Cardiac muscle cell (in vitro differentiated cells and primary cell): ENCODE measurements at places on chromosomes 2 and 18. TPM values are rescaled to one million over a fixed set of nuclear protein-coding genes. Genes with fewer than 3 reads are reported as not detected.

GRCh38 chr2:207356567-207356966 is 173.2 kb upstream of the CREB1 start:
- no peak for DNase-seq

The PLEKHA3 gene
- 8.9 and 9.6 TPM in 2 replicates for total RNA-seq

- peak; percentile 39 for DNase-seq
Observed at GRCh38 chr2:217551252-217551899, 451.4 kb downstream of the TNS1 start.

The SOS1 gene
- total RNA-seq: 18.7 and 31.6 TPM in 2 replicates

GRCh38 chr2:164110515-164110914 is 374.7 kb upstream of the FIGN start:
- DNase-seq: no peak

The GALNT5 gene
- 2.0 and 2.4 TPM in 2 replicates for total RNA-seq

The ADGRF3 gene
- 0.11 and 0.12 TPM in 2 replicates for total RNA-seq

The SERPINB2 gene
- not detected in 2 replicates for total RNA-seq

GRCh38 chr2:26414311-26414710 is 12.6 kb downstream of the DRC1 start:
- no peak for DNase-seq

GRCh38 chr2:133755480-133756300 is 187.4 kb upstream of the NCKAP5 start:
- no peak for DNase-seq

DNA sequence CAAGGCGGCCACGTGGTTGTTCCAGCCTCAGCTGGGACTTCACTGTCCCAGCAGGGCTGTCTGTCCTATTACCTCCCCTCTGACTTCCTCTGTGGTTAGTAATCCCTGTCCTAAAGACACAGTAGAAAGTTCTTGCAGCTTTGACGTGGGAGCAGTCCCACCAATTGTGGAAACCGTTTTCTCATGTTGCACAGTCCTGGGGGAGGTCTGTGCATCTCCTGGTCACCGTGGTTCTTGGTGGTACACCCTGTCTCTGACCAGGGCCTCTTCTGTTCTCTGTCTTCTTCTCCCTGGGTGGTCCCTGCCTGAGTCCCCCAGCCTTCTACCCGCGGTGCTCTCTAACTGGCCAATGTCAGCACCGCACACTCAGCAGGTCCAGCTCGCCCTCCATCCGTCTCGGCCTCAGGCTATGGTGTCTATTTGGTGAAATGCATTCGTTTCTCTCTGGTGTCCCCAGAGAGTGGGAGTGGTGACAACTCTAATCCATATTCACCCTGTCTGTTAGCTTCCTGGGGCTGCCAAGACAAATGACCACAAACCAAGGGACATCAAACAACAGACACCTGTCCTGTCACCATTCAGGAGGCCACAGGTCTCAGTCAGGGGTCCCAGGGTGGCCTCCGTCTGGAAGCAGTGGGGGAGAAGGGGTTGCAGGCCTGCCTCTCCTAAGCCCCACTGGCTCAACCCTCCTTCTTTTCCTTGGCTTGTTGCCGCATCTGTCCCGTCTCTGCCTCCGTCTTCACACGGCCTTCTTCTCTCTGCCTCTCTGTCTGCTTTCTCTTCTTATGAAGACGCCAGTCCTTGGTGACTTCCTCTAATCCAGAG is 99.8 kb downstream of the SH3BP4 start:
- no peak for DNase-seq

The RNASEH1 gene
- 24.3 and 24.5 TPM in 2 replicates for total RNA-seq

The FOXD4L1 gene
- total RNA-seq: 0.81 and 1.2 TPM in 2 replicates

DNA sequence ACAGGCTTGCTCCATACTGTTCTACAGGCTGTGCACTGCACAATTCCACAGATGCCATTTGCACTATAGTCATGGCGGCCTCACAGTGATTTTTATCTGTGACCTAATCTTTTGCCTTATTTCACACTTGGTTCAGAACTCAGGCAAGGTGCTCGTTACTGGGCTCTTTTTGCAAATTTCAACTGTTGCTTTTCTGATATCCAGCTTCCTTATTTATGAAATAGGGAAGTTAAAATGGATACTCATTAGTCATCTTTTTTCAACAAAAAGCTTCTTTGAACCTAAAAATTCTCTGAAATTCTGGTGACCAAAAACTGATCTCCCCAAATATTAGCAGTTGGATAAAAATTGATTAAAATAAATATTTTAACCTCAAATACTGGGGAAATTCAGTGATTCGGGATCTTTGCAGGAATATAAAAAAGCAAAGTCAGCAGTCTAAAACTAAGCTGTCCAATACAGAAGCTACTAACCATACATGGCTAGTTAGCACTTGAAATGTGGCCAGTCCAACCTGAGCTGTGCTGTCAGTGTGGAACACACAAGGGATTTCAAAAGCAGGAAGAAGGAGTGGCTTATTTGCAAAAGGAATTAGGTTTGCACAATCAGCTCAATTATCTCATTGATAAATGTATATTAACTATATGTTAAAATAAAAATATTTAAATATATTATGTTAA is 134.4 kb downstream of the COL4A4 start:
- peak; percentile 4 for DNase-seq

The TCF23 gene
- not detected in 2 replicates for total RNA-seq

- no peak for DNase-seq
Observed at GRCh38 chr2:133072837-133073694, 403.1 kb upstream of the LYPD1 start.

DNA sequence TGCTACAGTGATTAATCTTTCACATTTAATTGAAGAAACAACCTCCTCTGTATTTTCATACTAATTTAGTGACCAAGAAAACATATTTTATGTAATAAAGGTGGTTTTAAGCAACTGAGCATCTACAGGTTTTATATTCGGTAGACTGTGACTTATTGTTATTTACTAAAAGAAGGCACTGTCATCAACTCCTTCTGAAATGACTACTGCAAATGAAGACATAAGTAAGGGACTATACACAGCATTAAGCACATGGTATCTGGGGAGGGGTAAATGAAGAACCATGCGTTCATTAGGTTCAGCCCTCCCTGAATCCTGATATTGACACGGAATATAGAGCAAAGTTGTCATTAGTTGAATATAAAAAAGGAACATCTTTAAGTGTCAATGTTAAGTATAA is 4.3 kb downstream of the CDH20 start:
- no peak for DNase-seq

The ITM2C gene
- total RNA-seq: 389 and 411 TPM in 2 replicates

The PROM2 gene
- total RNA-seq: 2.6 and 16.0 TPM in 2 replicates

The MYOM1 gene
- total RNA-seq: 209 and 219 TPM in 2 replicates

DNA sequence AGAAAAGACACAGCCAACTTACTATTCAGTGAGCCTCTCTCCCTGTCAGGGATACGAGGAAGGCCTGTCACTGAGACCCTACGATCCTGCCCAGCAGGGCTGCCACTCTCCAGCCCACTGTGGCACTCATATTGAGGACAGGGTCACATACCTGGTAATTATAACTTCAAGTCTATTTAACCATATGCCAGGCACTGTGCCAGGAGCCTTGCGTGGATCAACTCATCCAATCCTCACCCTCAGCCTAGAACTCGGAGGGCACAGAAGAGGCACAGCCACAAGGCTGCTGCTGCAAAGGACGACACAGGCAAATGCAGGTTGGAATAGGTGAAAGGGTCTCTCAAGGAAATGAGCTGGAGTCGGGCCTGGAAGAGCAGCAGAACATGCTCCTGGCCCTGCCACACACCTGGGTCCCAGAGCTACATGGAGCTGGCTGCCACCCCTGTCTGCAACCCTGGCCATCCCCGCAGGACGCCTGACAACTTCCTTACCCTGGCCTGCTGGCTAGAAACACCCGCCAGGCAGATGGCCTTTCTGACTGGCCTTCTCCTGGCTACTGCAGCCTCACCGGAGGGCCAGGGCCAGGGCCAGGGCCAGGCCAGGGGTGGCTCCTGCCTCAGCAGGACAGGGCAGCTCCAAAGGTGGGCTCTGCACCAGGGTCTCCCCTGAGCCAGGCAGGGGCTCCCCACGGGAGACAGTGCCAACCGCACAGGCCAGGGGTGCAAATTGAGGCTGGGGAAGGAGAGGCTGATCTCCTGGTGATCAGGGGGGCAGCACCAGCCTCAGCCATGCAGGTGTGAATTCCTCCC is 32.1 kb upstream of the SLC66A3 start:
- no peak for DNase-seq

The NOL4 gene
- 0.48 and 1.1 TPM in 2 replicates for total RNA-seq

DNA sequence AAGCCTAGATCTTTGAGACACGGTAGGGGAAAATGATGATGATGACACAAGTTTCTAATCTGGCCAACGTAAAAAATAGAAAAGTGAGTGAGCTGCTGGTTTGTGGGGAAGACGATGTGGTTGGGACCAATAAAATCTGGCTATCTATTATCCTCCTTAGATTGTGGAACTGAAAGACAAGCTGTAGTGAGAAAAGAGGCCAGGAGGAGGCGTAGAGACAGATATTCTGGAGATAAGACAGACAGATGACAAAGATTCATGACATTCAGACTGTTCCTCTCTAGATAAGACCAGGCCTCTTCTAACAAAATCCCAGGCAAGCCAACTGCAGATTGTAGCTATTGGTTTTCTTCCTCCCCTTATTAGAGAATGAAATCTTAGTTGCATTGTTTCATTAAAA is 376.3 kb upstream of the UBE2E3 start:
- no peak for DNase-seq

DNA sequence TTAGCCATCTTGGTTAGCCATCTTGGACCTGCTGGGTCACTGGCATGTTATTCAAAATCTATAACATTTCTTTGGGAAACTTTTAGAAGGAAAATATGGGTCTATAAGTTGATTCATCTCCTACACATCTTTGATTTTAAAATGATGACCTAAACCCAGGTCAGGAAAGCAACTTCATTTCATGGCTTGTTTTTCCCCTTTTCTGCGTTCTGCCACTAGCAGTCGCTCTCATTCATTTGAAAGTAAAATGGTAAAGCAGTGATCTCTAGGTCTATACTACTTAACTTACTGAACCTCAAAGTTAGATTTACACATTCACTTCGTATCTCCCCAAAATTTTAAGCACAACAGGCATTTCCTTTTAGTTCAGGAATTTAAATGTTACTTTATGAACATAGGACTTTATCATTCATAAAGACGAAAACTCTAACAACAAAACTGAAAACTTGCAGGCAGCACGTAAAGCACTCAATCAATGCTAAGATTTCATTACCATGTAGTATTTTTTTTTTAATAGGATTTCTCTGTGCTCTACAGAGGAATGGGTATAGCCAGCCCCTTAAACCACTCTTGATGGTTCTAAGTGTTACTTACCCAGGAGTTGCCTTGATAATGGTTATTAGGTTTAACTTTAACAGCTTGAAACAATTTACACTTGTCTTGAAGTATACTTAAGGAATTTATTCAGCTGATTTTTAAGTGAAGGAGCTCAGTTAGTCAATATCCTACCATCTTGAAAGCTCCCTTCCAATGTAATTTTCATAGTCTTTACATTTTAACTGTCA is 62.5 kb downstream of the GORASP2 start:
- DNase-seq: no peak

GRCh38 chr2:233832414-233832813 is 21.9 kb downstream of the HJURP start:
- DNase-seq: peak; percentile 59

The CLEC4F gene
- not detected in 2 replicates for total RNA-seq

GRCh38 chr2:197804049-197804757 is at the start of gene PLCL1:
Gene PLCL1 (plus strand): TSS chr2:197804593.
- DNase-seq: peak; percentile 98

GRCh38 chr18:74453016-74453566 is 4.0 kb downstream of the DIPK1C start:
- peak; percentile 8 for DNase-seq

GRCh38 chr2:151760139-151760650 is 25.9 kb upstream of the NEB start:
- DNase-seq: peak; percentile 22

The ATG9A gene
- total RNA-seq: 71.4 and 75.1 TPM in 2 replicates

The SERPINB12 gene
- total RNA-seq: not detected in 2 replicates

DNA sequence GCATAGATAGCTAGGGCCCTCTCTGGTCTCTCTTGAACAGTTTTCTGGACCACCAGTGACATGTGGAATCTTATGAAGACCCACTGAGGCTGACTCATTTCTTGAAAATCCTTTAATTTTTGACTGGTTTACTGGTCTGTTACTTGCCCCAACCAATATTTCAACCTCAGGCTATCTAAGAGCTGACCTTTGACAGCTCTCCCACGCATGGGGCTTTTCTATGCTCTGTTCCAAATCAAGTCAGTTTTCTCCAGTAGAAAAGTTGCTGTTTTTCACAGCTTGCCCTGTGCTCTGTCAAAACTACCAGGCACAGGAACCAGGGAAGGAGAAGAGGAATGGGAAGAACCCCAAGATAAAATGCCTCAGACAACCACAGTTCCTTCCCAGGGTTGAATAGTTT is 46.0 kb upstream of the MTIF2 start:
- no peak for DNase-seq

The FAM110C gene
- 0.60 and 1.1 TPM in 2 replicates for total RNA-seq

The XDH gene
- total RNA-seq: 0.25 and 0.69 TPM in 2 replicates

The GPR45 gene
- total RNA-seq: not detected in 2 replicates
